ENCODE measurements at places on chromosomes 13 and 19.

- no peak for DNase-seq
These were observed 69.6 kb upstream of the ZNF98 start for GRCh38 chr19:22491746-22492145.

GRCh38 chr13:26971990-26972887, 199.4 kb downstream of the USP12 start:
- no peak for DNase-seq

- no peak for DNase-seq
These were observed 472.7 kb upstream of the NBEA start for GRCh38 chr13:34469196-34469986.

GRCh38 chr19:18500376-18500775, 21.5 kb downstream of the ELL start:
- no peak for DNase-seq

DNA sequence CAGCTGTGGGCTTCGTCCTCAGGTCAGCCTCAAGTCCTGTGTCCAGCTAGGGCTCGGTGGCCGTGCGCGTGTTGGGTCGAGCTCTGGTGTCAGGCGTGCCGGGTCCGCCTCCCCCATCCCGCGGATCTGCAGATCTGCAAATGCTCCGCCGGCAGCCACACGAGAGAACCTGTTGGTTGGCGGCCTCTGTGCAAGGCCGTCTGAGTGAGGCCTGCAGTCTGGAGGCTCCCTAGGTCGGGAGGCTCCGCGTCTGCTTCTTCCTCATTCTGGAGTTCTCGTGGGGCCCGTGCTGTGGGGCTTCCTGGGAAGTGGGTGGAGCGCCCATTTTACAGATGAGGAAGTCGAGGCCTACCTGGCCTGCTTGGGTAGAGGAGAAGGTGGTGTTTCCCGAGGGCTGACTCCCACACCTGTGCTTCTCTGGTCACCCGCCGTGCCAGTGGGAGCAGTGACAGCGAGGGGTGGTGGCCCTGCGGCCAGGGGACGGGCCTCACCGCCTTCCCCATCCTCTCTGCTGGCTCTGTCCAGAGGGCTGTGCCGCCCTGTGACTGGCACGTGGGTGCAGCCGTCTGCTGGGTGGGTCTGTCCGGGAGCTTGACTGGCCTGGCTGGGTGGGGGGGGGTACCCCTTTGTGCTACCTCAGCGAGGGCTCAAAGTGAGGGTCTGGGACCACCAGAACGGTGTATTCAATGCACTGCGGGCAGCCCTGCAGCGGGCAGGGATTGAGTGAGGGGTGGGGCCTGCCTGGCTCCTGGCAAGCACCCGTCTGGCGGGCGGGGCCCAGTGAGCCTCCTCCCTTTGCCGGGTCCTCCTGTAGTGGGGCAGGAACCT, 3.3 kb downstream of the CSNK1G2 start:
- DNase-seq = no peak

- DNase-seq = no peak
These were observed 104.5 kb downstream of the PIBF1 start for GRCh38 chr13:72886272-72887067.

DNA sequence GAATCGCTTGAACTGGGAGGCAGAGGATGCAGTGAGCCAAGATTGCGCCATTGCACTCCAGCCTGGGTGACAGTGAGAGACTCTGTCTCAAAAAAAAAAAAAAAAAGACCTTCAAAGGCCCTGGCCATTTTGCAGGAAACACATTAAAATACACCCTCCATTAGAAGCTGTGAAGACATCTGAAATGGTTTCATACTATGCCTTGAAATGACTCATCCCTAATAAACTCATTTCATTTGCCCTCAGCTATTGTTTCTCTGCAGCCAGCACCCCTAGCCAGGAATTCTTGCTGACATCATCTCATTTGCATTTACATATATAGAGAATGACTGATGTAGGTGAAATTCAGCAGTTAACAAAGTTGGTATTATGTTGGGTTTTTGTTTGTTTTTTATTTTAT, 8.7 kb downstream of the EML2 start:
- DNase-seq = peak; percentile 66

Measured in stromal cell of bone marrow (primary cell).